Peyer's patch (tissue), 4 donors: ENCODE measurements at places on chromosomes 12 and 14.
A peak's percentile ranks its signal among the peaks of the same experiment; 100 is the strongest.

DNA sequence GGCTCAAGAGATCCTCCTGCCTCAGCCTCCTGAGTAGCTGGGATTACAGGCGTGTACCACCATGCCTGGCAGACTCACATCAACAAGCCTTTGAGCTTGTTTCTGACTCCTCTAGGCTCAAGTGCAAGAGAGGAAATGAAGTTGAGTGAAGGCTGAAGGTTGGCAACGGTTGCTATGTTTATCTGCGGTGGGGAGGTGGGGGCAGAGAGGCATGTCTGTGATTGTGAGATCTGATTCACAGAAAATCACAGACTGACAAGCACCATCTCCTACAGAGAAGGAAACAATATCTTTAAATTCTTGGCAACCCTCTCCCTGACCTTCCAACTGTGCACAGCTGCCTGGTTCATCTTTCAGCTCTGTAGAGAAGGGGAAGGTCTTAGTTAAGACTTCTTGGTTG is 22.1 kb upstream of the NINJ2 start:
- DNase-seq, result peak; percentile 82

- DNase-seq, result no peak
These were observed 68.6 kb upstream of the PLEKHG7 start for GRCh38 chr12:92634202-92634601.

GRCh38 chr12:72268386-72268785 is 3.8 kb upstream of the TRHDE start:
- no peak for DNase-seq

GRCh38 chr12:101407049-101407435 is 530 bp downstream of the ARL1 start:
- DNase-seq, result no peak

GRCh38 chr12:52524898-52525591 is 4.9 kb upstream of the KRT5 start:
- DNase-seq, result peak; percentile 3
